ENCODE measurements at places on chromosomes 5 and 9. TPM values are rescaled to one million over a fixed set of nuclear protein-coding genes. Genes with fewer than 3 reads are reported as not detected.

GRCh38 chr5:130068101-130068500 lies 163.8 kb downstream of the CHSY3 start:
- H3K4me3 ChIP-seq: no peak overlapping the region
- peaks cover 19% of the 10 kb centered on the region for H3K4me1 ChIP-seq
- no peaks in the 10 kb centered on the region for H3K36me3 ChIP-seq

DNA sequence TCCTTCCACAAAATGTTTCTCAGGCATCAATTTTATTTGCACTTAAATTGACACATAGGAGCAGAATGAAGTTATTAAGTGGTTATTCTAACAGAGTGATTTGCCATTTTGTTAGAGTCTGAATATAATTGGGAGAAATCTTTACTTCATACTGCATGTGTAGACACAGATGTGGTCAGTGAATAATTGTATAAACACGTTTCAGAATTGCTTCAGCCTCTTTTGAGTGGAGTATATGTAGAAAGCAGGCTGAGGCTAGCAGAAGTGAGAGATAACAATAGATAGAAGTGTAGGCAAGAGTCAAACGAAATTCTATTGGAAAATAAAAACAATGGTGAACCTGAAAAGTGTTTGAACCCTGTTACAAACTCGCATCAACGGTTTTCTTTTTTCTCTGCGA lies 270.7 kb downstream of the TMEM167A start:
- peaks cover under 1% of the 10 kb centered on the region for H3K4me1 ChIP-seq
- no peak overlapping the region for H3K4me3 ChIP-seq
- DNase-seq: no peak

DNA sequence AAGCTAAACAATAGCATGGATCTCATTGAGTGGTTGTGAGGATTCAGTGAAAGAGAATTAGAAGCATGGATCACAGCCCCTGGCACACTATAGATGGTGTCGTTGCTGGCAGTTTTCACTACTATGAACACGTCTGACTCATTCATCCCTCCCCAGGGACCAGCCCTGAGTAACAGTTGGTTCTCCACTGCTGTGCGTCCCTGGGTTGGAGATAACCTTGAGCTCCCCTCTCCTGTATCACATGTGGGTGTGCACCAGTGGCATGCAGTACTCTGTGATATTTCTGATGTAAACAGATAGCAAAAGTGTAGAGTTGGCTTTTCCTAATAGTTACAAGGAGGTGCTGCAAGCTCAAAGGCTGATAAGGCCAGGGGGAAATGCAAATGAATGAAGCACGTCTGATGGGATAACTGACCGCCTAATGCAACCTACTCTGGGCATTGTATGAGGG lies 8.8 kb upstream of the LCP2 start:
- peaks cover 21% of the 10 kb centered on the region for H3K4me1 ChIP-seq
- DNase-seq: no peak
- H3K4me3 ChIP-seq: no peak overlapping the region

The CDC20B gene
- not detected for total RNA-seq

The DRD1 gene
- total RNA-seq: 0.35 TPM

- peak; percentile 51 for DNase-seq
- H3K4me1 ChIP-seq: peaks cover 28% of the 10 kb centered on the region
- H3K36me3 ChIP-seq: no peaks in the 10 kb centered on the region
- H3K27me3 ChIP-seq: no peaks in the 10 kb centered on the region
Observed at GRCh38 chr9:98191181-98191608, 1.2 kb downstream of the CORO2A start.

GRCh38 chr5:81961651-81962440 lies 10.0 kb upstream of the ATG10 start:
- DNase-seq: no peak
- no peak overlapping the region for H3K4me3 ChIP-seq
- no peaks in the 10 kb centered on the region for H3K27me3 ChIP-seq
- H3K27ac ChIP-seq: no peak overlapping the region
- no peaks in the 10 kb centered on the region for H3K4me1 ChIP-seq

DNA sequence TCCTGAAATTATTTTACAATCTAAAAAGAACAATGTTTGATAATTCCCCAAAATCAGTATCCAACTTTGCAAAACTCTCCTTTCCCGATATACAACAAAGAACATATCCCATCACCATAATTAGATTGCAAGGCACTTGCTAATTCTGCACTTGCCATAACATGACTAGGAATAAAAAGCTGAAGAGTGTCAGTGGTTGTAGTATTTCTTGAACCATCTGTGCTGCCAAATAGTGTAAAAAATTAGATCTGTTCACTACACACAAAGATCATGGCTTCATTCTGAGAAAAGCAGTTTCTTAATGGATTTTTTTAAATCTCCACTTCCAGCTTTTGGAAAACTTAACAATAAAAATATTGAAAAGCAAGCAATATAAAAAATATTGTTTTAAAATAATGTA lies 259.5 kb upstream of the FAM174A start:
- no peak overlapping the region for H3K27ac ChIP-seq
- H3K36me3 ChIP-seq: no peaks in the 10 kb centered on the region
- peaks cover 18% of the 10 kb centered on the region for H3K27me3 ChIP-seq
- H3K4me1 ChIP-seq: peaks cover 6% of the 10 kb centered on the region

GRCh38 chr5:103444333-103445038 lies 118.1 kb downstream of the NUDT12 start:
- peaks cover 15% of the 10 kb centered on the region for H3K4me1 ChIP-seq
- no peaks in the 10 kb centered on the region for H3K27me3 ChIP-seq
- peaks cover 1% of the 10 kb centered on the region for H3K36me3 ChIP-seq

The TRAF1 gene
- total RNA-seq: 11.3 TPM

The RAB14 gene
- 64.3 TPM for total RNA-seq

The NEUROG1 gene
- total RNA-seq: not detected

The ABLIM3 gene
- 15.4 TPM for total RNA-seq

- DNase-seq: no peak
- H3K4me3 ChIP-seq: no peak overlapping the region
- H3K27ac ChIP-seq: no peak overlapping the region
Observed at GRCh38 chr5:143118222-143118621, 285.3 kb downstream of the NR3C1 start.

The RANBP17 gene
- 22.5 TPM for total RNA-seq

DNA sequence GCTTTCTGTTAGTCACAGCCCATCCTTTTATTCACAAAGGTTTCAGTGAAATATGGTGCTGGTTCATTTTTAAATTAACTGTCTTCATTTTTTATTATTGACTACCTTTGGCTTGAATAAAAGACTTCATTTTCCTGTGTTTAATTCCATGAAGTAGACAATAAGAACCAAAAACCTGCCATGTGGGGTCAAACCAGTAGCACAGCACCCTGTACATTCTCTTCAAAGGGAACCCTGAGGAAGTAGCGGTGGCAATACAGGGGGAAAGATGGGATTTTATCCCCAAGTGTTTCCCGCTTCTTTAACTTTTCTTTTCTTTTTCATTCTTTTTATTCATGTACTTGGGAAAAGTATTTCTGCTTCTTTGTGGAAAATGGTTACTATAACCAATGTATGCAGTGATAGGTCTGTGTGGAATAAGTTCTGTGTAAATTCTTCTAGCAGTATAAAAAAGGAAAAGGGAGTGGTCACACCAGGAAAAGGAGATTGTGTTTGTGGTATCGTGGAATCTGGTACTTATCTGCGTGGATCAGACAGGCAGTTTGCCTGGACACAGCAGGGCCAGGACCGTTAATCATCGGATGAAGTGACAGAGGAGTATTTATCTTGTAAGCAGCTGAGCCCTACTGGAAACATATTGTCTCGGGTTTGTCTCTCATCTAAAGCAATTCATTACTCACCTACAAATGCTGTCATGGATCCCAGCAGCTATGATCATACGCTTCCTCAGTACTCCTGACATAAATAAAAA lies 94.2 kb downstream of the PPIC start:
- peaks cover 3% of the 10 kb centered on the region for H3K36me3 ChIP-seq
- peak overlapping the region; percentile 65 for H3K27ac ChIP-seq
- peaks cover 14% of the 10 kb centered on the region for H3K4me1 ChIP-seq
- H3K27me3 ChIP-seq: no peaks in the 10 kb centered on the region

- DNase-seq: no peak
- H3K36me3 ChIP-seq: no peaks in the 10 kb centered on the region
- no peak overlapping the region for H3K4me3 ChIP-seq
- H3K27ac ChIP-seq: no peak overlapping the region
- no peaks in the 10 kb centered on the region for H3K27me3 ChIP-seq
Observed at GRCh38 chr5:93278896-93279295, 302.1 kb downstream of the NR2F1-AS1 start.

- H3K27me3 ChIP-seq: no peaks in the 10 kb centered on the region
- H3K36me3 ChIP-seq: peaks cover 19% of the 10 kb centered on the region
- H3K4me1 ChIP-seq: peaks cover 26% of the 10 kb centered on the region
- H3K4me3 ChIP-seq: no peak overlapping the region
Observed at GRCh38 chr9:79598562-79599345, 27.0 kb downstream of the TLE4 start.

- H3K4me3 ChIP-seq: no peak overlapping the region
- no peak for DNase-seq
- no peaks in the 10 kb centered on the region for H3K36me3 ChIP-seq
- H3K4me1 ChIP-seq: peaks cover 11% of the 10 kb centered on the region
- H3K27me3 ChIP-seq: no peaks in the 10 kb centered on the region
Observed at GRCh38 chr9:80556631-80557030, 984.9 kb downstream of the TLE4 start.

DNA sequence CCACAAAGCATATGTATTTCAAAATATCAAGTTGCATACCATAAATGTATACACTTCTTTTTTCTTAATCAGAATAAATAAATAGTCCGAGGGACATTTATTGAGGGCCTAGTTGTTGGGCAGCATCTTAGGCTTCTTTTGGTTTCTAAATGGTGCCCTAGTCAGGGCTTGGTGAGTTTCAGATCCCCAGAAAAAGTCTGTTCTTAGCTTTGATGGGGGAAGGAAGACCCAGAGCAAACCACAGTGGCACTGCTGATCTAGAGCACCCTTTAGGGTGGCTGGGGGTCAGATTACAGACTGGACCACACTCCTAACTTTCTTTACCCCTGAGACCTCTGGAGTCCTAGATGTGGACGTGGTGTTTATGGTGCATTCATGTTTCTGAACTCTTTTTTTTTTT lies 97.8 kb downstream of the C9orf152 start:
- no peaks in the 10 kb centered on the region for H3K27me3 ChIP-seq
- H3K4me1 ChIP-seq: peaks cover 34% of the 10 kb centered on the region
- DNase-seq: no peak
- H3K36me3 ChIP-seq: no peaks in the 10 kb centered on the region
- H3K4me3 ChIP-seq: no peak overlapping the region

The TSSK1B gene
- total RNA-seq: 0.10 TPM

DNA sequence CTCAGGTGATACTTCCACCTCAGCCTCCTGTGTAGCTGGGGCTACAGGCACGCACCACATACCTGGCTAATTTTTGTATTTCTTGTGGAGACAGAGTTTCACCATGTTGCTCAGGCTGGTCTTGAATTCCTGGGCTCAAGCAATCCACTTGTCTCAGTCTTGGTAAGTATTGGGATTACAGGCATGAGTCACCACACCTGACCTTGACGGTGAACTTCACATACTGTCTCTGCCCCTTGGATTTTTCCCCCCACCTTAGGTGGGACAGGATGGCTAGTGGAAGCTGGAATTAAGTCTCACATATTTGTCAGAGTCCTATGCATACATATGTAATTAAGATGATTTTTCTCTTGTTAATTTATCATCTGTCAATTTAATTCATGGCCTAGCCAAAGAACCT lies 20.9 kb upstream of the RFK start:
- no peak overlapping the region for H3K27ac ChIP-seq
- no peak for DNase-seq
- H3K27me3 ChIP-seq: peaks cover 3% of the 10 kb centered on the region
- H3K36me3 ChIP-seq: peaks cover 4% of the 10 kb centered on the region
- H3K4me1 ChIP-seq: peaks cover 8% of the 10 kb centered on the region

DNA sequence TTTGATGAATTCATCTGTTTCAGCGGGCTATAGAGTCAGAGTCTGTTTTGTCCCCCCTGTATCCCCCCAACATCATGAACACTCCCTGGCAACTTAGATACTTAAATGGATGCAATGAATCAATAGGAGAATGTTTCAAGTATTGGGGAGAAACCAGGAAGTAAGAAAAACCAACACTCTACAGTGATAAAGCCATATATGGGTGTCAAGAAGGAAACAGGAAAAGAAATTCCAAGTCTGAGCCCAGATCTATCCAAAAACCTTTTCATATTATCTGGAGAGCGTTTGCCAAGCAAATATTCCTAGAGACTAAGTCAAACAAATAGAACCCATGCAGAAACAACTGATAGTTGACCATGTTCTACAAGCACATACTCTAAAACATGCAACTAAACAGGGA lies 2.3 kb upstream of the GNAQ start:
- H3K27me3 ChIP-seq: no peaks in the 10 kb centered on the region
- no peak overlapping the region for H3K27ac ChIP-seq
- no peak overlapping the region for H3K4me3 ChIP-seq
- peaks cover 36% of the 10 kb centered on the region for H3K4me1 ChIP-seq
- no peak for DNase-seq

DNA sequence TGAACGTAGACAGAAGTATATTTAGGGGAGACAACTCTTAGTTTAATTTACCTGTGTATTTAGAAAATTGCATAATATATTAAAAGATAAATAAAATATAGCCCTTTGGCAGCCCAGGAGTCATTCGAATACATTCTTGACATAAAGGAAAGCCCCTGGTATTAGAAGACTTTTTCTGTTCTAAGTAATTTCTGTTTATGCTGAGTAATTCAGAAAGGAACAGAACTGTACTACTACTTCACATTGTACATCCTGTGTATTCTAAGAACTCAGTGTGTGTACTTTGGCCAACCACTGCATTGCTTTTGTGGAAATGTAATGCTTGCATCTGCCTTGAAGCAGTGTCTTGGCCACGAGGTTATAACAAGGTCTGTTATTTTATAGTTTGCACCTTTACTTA lies 136.4 kb downstream of the KDM4C start:
- no peak for DNase-seq
- no peaks in the 10 kb centered on the region for H3K27me3 ChIP-seq
- H3K36me3 ChIP-seq: peaks cover 10% of the 10 kb centered on the region
- no peak overlapping the region for H3K27ac ChIP-seq

The PCDHB6 gene
- total RNA-seq: 1.2 TPM

DNA sequence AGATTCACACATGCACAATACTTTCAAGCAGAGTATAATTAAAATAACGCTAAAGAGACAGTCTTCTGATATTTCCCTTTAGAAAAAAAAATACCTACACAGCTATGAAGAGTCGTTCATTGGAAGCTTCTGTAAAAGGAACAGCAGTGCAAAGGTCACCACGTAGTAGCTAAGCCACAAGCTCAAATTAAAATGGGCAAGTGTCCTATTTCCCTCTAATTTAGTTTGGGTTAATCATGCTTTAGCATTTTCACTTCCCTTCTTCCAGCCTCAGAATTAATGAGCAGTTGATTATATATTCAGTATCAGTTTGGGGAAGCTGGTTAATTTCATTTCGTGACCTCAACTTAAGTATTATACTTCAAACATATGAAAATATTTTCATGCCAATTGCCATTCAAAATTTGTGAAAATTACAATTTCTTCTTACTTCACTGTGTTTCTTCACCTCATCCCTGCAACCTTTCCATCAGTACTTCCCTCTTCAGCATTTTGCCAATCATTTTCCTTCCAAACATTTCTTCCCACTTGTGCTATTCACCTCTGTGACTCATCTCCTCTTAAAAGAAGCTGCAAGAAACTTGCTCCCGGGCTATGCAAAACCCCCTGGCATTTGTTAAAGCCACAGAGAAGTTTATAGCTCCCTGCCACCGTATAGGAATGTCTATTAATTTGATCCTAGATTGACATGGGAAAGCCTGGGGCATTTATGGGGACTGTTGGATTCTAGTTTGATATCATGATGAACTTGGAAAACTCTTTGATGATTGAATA lies 83.0 kb downstream of the DMRTA1 start:
- H3K27me3 ChIP-seq: no peaks in the 10 kb centered on the region
- H3K36me3 ChIP-seq: peaks cover 2% of the 10 kb centered on the region
- no peak overlapping the region for H3K4me3 ChIP-seq
